ENCODE measurements at places on chromosomes 4 and X. TPM values are rescaled to one million over a fixed set of nuclear protein-coding genes. Genes with fewer than 3 reads are reported as not detected.

The SCD5 gene
- total RNA-seq, result 68.0 TPM

The USP27X gene
- total RNA-seq, result 3.6 TPM

The CLIC2 gene
- total RNA-seq, result 7.8 TPM

The ATP1B4 gene
- total RNA-seq, result not detected

The CDX4 gene
- total RNA-seq, result not detected

The SLC6A14 gene
- total RNA-seq, result not detected

The LIMCH1 gene
- total RNA-seq, result 3.3 TPM

The LNX1 gene
- 11.1 TPM for total RNA-seq

Measured in hair follicle dermal papilla cell (primary cell).